Smooth muscle cell of the brain vasculature (primary cell): ENCODE measurements at places on chromosomes 5 and 9.

GRCh38 chr9:116942593-116943061, 255.5 kb downstream of the TRIM32 start:
- no peak for DNase-seq

DNA sequence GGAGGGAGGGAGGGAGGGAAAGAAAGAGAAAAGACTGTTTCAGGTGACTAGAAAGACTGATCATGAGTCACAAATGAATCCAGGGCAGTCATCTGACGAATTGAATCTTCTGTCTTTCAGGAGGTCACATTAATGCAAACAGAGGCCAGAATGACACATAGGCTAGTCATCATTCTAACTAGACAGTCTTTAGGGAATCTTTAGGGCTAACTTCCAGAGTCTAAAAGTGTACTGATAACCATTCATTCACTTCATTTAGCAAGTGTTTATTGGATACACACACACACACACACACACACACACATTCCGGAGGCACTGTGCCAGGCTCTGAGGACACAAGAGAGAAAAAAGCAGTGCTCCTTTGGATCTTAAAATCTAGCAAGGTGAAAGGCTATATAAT, 156.7 kb downstream of the EBF1 start:
- DNase-seq = peak; percentile 50

GRCh38 chr5:9495121-9495520, 50.8 kb downstream of the SEMA5A start:
- no peak for DNase-seq

GRCh38 chr9:128877852-128878251, 3.9 kb downstream of the KYAT1 start:
- DNase-seq = no peak
